Type B pancreatic cell (in vitro differentiated cells): ENCODE measurements at places on chromosomes 6 and 20. TPM values are rescaled to one million over a fixed set of nuclear protein-coding genes. Genes with fewer than 3 reads are reported as not detected.

GRCh38 chr6:118146584-118146983 is 239.5 kb downstream of the SLC35F1 start:
- DNase-seq: no peak
- no peaks in the 10 kb centered on the region for H3K4me1 ChIP-seq
- no peak overlapping the region for H3K4me3 ChIP-seq
- no peaks in the 10 kb centered on the region for H3K36me3 ChIP-seq
- H3K27me3 ChIP-seq: no peaks in the 10 kb centered on the region

- no peak overlapping the region for H3K4me3 ChIP-seq
- no peaks in the 10 kb centered on the region for H3K4me1 ChIP-seq
- H3K27ac ChIP-seq: no peak overlapping the region
- H3K27me3 ChIP-seq: no peaks in the 10 kb centered on the region
Measured at GRCh38 chr6:90787446-90787845, 200.6 kb upstream of the MAP3K7 start.

DNA sequence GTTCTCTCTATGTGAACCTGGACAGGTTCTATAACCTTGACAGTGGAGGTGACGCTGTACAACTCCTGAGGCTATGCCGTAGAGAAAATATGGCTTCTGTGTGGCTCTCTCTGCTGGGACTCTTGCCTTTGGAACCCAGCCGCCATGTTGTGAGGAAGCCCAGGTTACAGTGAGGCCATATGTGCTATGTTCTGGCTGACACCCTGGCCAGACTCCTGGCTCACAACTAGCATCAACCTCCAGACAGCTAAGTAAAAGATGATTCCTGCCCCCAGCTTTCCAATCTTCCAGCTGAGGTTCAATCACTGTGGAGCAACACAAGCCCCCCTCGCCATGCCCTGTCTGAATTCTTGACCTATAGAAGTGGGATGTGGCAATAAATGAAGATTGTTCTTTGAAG is 57.0 kb downstream of the PPP1R3G start:
- no peaks in the 10 kb centered on the region for H3K36me3 ChIP-seq
- no peak overlapping the region for H3K4me3 ChIP-seq
- no peak overlapping the region for H3K27ac ChIP-seq
- H3K4me1 ChIP-seq: peaks cover 21% of the 10 kb centered on the region

DNA sequence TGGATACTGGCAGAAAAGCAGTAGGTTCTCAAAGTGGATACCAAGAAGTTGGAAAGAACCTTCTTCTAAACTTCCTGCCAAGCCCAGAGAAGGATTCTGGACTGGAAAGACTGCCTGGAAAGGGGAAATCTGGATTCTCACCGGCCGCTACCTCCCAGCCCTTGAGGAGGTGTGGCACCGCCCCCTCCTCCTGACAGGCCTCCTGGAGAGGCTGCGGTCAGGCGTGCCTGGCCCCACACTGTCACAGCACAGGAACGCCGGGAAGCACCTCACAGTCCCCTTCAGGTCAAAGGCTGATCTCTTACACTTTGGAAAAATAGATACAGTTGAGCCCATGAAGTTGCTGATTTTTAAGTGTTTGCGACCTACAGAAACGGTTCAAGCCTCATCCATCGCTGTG is 16.3 kb upstream of the PDE10A start:
- H3K36me3 ChIP-seq: no peaks in the 10 kb centered on the region
- no peak for DNase-seq
- H3K27me3 ChIP-seq: peaks cover 10% of the 10 kb centered on the region
- H3K4me1 ChIP-seq: peaks cover 8% of the 10 kb centered on the region
- no peak overlapping the region for H3K27ac ChIP-seq
- no peak overlapping the region for H3K4me3 ChIP-seq

DNA sequence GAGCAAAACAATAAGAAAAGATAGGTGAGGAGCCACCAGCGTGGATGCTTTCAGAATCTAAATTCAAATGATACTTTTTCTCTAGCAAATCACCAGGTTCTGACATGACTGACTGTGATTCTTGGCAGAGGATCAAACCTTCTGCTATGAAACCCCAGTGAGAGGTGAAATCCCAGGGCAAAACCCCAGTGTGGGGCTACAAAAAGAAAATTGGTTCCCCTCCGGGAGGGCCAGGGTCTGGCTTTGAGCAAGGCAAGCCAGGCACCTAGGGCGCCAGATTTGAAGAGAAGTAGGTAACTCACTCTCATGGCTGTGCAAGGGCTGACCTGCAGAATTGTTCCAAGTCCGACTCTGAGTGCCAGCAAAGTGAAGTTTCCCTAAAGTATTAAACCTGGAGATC is 20.2 kb upstream of the RALGAPA2 start:
- H3K27me3 ChIP-seq: peaks cover 12% of the 10 kb centered on the region
- no peak for DNase-seq
- no peak overlapping the region for H3K27ac ChIP-seq
- H3K36me3 ChIP-seq: no peaks in the 10 kb centered on the region
- H3K4me3 ChIP-seq: no peak overlapping the region

- H3K36me3 ChIP-seq: peaks cover 22% of the 10 kb centered on the region
- H3K4me3 ChIP-seq: no peak overlapping the region
- H3K27ac ChIP-seq: no peak overlapping the region
- no peak for DNase-seq
- no peaks in the 10 kb centered on the region for H3K27me3 ChIP-seq
- no peaks in the 10 kb centered on the region for H3K4me1 ChIP-seq
Measured at GRCh38 chr20:16321291-16321690, 252.0 kb downstream of the KIF16B start.

DNA sequence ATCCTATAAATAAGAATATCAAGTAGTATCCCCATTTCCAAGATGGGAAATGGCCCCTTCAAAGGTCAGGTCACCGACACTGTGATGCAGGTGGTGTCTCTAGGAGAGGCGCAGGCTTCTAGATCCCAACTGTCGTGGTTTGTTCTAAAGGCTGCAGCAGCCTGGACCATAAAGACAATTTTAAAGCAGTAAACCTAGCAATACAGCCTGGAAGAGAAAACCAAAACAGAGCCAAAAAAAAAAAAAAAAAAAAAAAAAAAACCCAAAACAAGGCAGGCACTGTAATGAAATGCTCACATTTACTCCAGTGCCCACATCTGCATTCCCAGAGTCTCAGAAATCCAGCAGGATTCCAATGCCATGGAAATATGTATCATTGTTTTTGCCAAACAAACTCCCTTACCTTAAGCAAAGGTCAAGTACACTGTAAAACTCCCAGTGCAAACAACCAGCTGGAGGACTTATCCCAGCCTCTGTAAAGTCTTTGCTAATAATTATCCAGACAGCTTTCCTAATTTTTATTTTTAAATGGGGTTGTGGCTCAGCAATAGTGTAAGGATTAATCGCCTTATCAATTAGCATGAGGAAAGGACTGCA is 98.2 kb downstream of the PSMG4 start:
- H3K27me3 ChIP-seq: no peaks in the 10 kb centered on the region
- peaks cover 15% of the 10 kb centered on the region for H3K36me3 ChIP-seq
- no peak for DNase-seq
- H3K27ac ChIP-seq: peak overlapping the region; percentile 88
- H3K4me3 ChIP-seq: peak overlapping the region; percentile 82

DNA sequence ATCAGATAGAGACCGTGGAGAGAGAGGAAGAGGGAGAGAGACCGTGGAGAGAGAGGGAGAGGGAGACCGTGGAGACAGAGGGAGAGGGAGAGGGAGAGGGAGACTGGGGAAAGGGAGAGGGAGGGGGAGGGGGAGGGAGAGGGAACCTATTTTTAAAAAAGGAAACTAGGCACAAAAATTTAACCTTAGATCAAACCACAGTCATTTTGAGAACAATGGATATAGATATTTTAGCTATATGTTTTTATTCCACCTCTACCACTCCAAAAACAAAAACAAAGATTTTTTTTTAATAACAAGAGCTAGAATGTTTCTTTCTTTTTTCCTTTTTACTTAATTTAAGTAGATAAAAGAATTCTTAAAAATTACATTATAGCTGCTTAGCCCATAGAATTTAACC is 65.1 kb upstream of the SCGN start:
- no peak for DNase-seq
- no peak overlapping the region for H3K27ac ChIP-seq
- H3K27me3 ChIP-seq: no peaks in the 10 kb centered on the region

GRCh38 chr20:31559704-31560093 is 45.4 kb upstream of the ID1 start:
- H3K4me1 ChIP-seq: peaks cover 43% of the 10 kb centered on the region
- no peak overlapping the region for H3K4me3 ChIP-seq
- H3K27me3 ChIP-seq: no peaks in the 10 kb centered on the region

ENPP1 gene
- total RNA-seq: 12.9 and 13.4 TPM in 2 replicates
